ENCODE measurements at places on chromosomes 7 and 10.

GRCh38 chr7:38398725-38399321, 125.4 kb upstream of the TARP start:
- DNase-seq = peak; percentile 56

GRCh38 chr7:156929789-156930539, 19.5 kb upstream of the NOM1 start:
- no peak for DNase-seq

GRCh38 chr10:21510241-21511094, 15.0 kb downstream of the SKIDA1 start:
- peak; percentile 35 for DNase-seq

- no peak for DNase-seq
Observed at GRCh38 chr10:48690791-48691660, 6.4 kb downstream of the WDFY4 start.

GRCh38 chr10:63431962-63432797, 33.6 kb downstream of the JMJD1C start:
- DNase-seq = peak; percentile 46

DNA sequence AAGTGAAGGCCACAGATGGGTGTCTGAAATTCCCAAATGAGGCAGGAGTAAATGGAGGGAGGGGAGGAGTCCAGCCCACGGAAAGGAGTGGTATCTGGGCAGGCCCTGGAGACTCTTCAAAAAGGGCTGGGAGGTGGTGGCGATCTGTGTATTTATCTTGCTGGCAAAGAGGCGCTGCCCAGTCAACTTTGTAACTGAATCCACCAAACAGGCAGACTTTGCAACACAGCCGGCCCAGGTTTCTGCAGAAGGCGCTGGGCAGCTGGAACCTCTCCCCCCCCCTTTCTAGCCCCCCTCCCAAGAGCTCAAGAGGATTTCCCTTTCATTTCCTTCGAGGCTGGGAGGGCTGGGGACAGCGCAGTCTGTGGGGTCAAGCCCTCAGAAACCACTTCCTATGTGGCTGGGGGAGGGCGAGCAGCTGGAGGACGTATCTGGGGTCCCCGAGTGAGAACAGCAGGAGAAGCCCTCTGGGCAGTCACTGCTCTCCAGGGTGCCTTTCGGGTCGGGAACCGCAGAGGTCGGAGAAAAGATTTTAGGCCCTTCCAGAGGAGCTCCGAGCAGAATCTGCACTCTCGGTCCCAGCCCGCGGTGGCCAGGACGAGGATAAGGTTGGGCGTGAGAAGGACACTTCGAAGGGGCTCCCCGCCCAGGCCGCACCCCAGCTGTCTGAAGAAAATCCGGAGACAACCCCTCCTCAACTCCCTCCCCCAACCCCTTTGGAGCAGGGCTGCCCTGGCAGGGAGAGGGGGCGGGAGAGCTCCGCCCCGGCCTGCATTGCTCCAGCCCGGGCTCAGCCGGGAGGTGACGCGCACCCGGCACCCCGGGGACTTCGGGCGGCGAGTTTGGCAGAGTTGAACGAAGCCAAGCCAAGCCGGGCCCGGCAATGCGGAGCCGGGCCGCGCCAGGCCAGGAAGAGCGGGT, 965 bp downstream of the ZCCHC24 start:
- peak; percentile 71 for DNase-seq

- peak; percentile 54 for DNase-seq
Observed at GRCh38 chr10:34816501-34817002, 1.5 kb upstream of the PARD3 start.

DNA sequence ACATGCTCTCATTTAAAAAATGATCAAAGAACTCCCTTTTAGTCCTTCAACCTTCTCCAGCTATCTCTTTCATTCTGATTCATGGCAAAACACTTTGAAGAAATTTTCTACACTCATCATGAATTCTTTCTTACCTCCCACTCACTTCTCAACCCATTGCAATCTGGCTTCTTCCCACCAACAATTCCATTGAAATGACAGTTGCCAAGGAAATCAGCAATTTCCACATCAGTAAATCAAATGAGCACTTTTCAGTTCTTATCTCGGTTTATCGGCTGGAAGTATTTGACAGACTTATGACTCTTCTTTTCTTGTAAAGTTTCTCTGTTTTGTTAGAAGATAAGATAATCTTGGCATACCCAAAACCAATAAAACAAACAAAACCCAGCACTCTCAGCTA, 99.1 kb upstream of the CACNA2D1 start:
- peak; percentile 58 for DNase-seq

DNA sequence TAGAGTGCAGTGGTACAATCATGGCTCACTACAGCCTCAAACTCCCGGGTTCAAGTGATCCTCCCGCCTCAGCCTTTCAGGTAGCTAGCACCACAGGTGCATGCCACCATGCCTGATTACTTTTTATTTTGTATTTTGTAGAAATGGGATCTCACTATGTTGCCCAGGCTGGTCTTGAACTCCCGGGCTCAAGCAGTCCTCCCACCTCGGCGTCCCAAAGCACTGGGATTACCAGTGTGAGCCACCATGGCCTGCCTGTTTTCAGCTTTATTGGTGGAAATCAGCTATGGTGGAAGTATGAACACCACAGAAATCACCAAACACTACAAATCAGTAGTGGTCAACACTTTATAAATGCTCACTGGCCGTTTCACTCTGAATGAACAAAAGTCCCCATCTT, 299.9 kb upstream of the LYZL1 start:
- no peak for DNase-seq

GRCh38 chr10:279655-280054, 144.4 kb downstream of the ZMYND11 start:
- no peak for DNase-seq

GRCh38 chr7:67773081-67773480, 776.4 kb downstream of the TYW1 start:
- DNase-seq = no peak

DNA sequence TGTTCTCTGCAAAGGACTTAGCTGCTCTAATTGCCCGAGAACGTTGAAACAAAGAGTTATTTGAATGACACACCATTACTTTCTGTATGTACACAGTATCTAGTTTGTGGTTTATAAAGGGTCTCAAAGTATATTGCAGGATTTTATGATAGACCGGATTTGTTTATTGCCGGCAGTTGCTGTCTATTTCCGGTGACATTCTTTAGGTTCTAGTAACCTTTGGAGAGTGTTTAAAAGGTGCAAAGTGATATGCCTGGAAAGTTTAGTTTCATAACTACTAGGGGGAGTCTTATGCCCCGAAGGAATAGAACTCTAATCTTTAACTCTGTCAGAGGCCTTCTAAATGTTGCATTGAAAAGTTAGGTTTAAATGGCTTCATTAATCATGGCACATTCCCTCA, 63.8 kb downstream of the PAPSS2 start:
- peak; percentile 53 for DNase-seq

GRCh38 chr10:35225204-35225603, 98.6 kb downstream of the CREM start:
- DNase-seq = peak; percentile 20
